ENCODE measurements at places on chromosomes 7 and 10.

DNA sequence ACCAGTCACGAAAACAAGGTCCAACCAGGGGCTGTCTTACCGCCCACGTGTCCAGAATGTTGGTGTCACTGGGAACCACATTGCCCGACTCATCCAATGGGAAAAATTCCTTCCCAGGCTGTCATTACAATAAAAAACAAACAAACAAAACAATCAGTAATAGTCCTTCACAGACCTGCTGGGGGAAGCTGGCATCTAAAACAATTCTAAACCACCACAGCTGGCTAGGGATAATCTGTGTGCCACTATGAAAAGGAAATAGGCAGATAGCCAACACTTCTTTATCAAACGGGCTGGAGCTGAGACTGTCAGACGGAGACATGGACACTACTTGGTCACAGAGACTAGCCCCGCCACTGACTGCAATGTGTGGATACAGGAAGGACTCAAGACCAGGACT lies 9.2 kb downstream of the AKR1B1 start:
- DNase-seq, result no peak

DNA sequence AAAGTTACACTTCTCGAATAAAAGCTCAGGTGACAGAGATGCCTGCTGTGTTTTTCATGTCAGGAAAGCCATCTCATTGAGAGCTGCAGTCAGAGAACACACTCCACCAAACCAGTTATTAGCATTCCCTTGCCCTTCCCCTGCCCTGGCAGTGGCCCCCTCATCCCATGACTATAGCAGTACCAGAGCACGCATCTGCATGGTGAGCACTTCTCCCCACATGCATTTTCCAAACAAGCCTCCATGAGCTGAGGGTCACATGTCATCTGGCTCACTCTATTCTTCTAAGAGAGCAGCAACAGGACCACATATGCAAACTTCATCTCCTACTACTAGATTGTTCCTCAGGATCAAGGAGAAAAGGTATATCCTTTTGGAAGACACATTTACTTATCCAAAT lies 42.4 kb upstream of the FGL2 start:
- no peak for DNase-seq

DNA sequence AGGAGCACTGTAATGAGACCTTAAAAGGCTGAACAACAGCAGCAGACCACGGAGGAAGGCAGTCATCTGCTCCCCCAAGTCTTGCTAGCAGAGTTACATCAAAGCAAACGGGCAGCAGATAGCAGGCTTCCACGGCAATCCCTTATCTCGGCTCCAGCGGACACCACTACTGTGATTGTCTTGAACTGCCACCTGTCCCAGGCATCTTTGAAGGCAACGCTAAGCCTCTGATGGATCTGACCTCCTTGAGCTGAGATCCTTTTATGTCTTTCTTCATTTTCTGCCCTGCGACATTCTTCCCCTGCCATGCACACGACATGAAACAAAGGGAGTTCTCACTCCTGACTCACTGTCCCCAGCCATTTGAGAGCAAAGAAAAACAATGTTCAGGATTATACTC lies 111.7 kb downstream of the GLI3 start:
- DNase-seq, result no peak

DNA sequence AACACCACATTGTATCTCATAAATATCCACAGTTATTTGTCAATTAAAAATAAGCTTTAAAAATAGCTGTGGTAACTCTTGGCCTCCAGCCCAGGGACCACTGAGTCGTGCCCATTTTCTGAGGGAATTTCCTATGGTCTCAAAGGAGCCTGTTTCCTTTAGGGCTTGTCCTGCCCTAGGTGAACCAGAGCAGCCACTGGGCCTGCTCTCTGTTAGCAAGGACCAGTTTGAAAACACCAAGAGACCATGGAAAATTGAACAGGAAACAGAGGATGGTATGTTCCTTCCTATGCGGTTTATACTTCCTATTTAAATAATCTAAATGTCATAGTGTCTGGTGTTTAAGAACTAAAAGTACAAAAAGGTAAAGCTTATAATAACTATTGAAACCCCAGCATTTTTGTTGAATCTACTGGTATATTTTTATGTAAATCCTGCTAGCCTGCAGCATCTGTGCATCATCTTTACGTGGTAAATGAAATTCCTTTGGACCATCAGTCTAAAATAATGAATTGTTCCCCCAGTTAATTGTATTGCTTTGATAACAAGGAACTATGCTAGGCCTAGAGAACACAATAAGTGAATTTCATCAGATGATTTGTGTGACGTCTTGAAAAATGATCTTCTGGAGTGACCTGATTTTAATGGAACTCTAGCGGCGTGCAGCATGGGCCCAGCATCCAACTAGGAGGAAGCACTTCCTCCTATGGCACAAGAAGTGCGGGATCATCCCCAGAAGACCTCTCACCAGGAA lies 333.7 kb downstream of the GFRA1 start:
- no peak for DNase-seq

GRCh38 chr10:6925146-6925545 lies 345.1 kb upstream of the PRKCQ start:
- no peak for DNase-seq

GRCh38 chr7:93758631-93759030 lies 131.9 kb downstream of the TFPI2 start:
- no peak for DNase-seq

- no peak for DNase-seq
These were observed 4.2 kb downstream of the NRBF2 start for GRCh38 chr10:63137306-63137705.

GRCh38 chr10:59877191-59877671 lies 29.1 kb downstream of the CCDC6 start:
- DNase-seq, result no peak

DNA sequence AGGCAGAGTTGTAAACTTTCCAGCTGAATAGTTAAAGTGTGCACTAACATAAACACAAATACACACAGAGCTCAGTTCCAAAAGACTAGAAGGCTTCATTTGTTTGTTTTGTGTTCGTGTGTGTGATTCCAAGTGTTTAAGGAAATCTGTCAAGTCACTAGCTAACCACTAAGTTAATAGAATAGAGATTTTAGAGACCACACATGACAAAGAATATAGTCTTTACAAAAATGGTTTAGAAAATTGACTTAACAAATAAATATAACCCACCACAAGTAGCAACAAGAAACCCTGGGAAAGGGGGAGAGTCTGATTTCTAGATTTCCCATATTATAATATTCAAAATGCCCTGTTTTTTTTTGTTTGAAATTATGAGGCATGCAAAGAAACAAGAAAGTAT lies 209.4 kb downstream of the FZD1 start:
- no peak for DNase-seq

- DNase-seq, result no peak
These were observed 34.1 kb downstream of the ZRANB1 start for GRCh38 chr10:124975977-124976514.

DNA sequence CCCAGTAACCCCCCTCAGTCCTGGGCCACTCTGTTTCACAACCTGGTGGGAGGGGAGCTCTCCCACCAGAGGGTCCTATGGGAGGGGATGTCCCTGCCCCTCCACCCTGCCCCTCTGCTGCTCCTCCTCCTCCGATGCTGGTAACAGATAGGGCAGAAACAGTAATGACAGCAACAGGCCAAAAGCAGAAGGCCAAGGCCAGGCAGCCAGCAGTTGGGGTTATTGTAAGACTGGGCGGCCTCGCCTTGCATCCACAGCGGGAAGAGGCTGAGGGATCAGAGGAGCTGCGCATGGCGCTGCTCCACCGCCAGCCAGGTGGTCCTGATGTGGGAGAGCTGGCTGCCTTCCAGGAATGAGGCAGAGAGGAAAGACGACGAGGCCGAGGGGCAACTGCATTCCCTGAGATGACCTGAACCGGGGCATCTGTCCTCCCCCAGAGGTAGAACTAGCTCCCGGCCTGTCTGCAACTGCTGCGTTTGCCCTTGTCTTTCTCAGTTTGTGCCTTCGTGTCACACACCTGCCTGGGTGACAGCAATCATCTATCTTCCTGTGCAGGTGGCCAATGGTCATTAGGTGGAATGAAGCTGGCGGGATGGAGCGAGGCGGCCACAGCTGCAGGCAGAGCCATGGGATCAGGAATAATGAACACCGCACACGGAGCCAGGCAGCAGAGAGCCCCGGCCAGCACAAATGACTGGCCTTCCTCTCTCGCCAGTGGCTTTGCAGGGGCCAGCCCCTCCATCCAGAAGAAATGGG lies 54.0 kb upstream of the CACUL1 start:
- no peak for DNase-seq

DNA sequence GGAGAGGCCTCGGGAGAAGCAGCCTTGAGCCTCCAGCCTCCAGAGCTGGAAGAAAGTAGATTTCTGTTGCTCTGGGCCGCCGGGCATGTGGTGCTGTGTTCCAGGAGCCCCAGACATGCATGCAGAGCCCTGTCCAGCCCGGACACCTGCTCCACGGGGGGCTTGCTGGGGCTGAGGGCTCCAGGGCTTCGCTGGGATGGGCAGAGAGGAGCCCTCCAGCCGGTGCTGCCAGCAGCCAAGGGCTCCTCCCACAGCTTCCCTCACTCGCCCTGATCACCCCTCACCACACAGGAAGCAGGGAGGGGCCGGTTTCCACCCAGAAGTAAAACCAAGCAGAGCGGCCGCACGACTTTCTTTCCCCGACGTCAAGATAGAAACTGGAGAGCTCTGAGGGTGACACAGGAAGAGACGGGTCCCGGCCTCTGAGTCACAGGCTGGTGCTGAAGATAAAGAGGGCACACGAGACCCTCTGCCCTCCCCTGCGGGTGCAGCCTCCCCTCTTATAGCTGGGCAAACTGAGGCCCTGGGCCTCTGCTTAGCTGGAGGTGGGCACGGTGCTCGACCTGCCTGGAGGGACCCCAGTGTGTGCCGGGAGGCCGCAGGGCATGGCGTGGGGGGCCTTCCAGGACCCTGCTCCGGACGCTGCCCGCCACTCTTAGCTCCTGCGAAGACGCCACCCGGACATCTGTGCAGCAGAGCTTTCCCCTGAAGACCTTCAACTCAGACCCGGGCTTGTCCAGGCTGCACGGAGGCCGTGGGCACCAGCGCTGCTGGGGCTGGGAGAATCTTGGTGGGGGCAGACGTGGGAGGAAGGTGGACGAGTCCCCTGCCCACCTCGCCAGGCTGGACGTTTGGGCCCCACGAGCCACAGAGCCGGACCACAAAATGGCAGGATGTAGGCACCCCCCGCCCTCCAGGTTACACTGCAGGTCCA lies 31.1 kb downstream of the ADAP1 start:
- no peak for DNase-seq
